ENCODE measurements at places on chromosomes 6 and 20.

DNA sequence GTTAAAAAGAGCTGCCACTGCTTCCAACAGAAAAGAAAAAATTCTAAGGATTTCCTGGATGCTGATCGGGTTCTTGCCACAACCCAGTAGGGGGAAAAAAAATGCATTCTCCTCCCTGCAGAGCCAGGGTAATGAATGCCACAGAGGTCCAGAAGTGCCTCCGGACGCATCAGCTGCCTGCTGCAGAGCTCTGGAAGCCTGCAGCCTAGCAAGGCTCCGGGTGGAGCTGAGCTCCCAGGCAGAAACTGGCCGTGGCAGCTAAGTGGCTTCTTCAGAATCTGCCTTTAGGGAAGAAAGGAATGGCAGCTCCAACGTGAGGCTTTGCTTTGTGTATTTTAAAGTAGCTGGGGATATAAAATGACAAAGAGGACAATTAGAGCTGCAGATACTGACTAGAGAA is 155.0 kb downstream of the CFAP61 start:
- DNase-seq: no peak

- no peak for DNase-seq
Measured at GRCh38 chr6:81997090-81997926, 244.8 kb upstream of the TENT5A start.

GRCh38 chr6:24052590-24052961 is 73.4 kb upstream of the NRSN1 start:
- no peak for DNase-seq

DNA sequence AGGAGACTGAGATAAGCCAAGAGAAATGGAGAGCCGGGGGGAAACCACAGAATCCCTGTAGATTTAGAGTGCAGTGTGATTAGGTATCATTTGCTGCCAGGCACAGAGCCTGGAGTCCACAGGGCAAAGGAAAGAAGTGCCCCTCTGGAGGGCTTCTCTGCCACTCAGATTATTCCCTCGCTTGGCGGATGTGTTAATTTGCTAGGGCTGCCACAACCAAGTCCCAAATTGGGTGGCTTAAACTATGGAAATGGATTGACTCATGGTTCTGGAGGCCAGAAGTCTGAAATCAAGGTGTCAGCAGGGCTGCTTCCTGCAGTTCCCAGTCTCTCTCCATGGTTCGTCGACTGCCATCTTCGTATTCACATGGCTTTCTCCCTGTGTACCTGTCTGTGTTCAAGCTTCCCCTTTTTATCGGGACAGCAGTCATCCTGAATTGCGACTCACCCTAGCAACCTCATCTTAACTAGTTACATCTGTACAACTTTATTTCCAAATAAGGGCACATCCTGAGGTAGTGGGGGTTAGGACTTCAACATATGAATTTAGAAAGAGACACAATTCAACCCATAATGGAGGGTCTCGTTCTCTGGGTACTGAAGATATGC is 122.2 kb downstream of the ANKRD60 start:
- no peak for DNase-seq

DNA sequence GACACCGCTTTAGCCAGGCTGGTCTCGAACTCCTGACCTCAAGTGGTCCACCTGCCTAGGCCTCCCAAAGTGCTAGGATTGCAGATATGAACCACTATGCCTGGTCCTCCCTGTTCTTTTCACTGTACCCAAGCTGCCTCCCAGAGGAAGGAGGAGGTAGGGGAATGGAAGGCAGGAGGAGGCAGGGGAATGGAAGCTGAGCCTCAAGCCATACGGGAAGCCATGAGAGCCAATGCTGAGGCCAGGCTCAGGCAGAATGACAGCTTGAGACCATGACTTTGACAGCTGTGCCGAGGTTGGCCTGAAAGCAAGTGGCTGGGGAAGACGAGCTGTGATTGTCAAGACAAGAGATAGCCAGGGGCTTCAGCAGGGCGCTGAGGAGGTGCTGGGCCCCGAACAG is 13.6 kb upstream of the ZNF335 start:
- DNase-seq: no peak

DNA sequence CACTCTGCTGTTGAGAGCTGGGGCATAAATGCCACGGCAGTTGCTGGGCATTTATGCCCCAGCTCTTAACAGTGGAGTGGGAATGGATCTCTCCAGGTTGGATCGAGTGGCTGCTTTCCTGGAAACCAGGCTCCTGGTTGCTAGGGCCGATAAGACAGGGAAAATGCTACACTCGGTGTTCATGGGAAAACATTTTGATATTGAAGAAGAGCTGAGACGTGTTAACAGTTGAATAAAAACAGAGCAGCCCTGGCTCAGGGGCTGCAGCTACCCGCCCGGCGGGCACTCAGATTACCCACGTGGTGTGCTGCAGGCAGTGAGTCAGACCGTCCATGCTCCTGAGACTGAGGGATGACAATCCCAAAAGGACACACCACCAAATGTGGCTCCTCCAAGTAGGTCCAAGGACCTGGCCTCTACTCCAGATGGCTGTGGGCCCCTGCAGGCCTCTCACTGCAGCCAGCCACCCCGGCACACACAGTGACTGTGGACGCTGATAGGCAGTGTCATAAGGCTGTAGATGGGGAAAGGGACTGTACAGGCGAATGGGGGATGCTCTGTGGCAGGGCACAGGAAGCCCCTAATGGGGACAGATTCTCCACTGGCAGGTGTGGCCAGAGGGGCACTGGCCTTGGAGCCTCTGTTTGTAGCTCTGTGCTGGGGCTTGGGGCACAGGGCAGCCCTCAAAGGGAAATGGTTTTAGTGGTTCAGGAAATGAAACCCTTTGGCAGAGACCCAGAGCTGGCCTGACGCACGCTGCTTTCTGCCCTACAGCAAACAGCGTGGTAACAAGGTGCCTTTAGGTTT is 237.8 kb downstream of the LY86 start:
- DNase-seq: no peak

DNA sequence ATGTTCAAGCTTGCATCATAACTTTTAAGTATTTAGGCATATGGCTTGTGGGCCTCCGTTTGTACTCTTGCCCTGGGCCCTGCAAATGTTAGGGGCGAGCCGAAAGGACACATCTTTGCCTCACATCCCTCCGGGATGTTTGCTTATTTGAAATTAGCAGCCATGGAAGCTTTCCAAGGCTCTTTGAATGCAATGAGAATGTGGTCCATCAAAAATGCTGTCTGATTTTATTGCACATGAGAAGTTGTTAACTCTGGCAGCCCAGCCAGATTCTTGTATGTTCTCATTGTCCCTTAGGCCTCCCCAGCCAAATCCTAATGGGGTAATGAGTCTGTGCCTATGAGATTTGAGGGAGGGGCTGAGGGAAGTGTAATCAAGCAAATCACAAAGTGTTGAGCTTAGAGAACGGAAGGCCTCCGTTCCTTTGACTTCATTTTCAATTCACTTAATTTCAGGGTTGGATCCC is 261.2 kb upstream of the MARCKS start:
- no peak for DNase-seq

GRCh38 chr20:3927486-3928291 is 38.5 kb downstream of the PANK2 start:
- no peak for DNase-seq

- no peak for DNase-seq
Measured at GRCh38 chr6:154950979-154951344, 44.2 kb upstream of the TIAM2 start.

DNA sequence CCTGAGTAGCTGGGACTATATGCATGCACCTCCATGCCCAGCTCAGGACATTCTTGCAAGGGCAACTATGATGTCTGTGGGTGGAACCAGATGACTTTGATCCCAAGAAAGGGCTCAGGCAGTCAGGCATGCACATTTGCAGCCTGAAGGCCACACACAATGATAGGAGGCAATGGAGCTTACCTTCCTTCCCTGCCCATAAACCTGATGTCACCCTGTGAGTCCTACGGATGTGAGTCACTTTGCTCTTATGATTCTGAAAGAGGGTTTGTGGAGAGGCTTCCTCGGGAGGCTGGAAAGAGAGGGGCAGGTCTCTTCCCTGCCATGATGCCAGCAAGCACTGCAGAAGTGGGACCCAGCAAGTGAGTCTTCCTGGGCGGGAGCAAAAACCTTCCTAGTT is 202.4 kb downstream of the LY86 start:
- peak; percentile 14 for DNase-seq

DNA sequence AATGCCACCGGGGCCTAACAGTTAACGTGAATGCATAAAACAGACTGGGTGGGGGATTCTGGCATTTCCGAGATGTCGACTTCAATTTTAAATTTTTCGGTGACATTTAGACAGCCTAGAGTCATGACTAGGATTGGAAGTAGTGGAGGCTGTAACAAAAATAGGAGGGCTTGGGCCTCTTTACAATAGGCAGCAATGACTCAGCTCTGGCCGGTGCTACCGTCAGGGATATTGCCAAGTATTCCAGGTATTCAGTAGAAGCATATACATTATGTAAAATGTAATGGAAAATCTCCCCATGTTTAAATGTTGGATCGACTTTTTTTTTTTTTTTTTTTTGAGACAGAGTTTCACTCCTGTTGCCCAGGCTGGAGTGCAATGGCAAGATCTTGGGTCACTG is 136.2 kb upstream of the STMND1 start:
- DNase-seq: no peak

- DNase-seq: no peak
Measured at GRCh38 chr6:78525976-78526375, 341.4 kb upstream of the IRAK1BP1 start.

GRCh38 chr6:30122515-30122914 is 9.6 kb upstream of the TRIM31 start:
- DNase-seq: no peak

- DNase-seq: no peak
Measured at GRCh38 chr6:153073841-153074240, 57.2 kb downstream of the RGS17 start.

- DNase-seq: no peak
Measured at GRCh38 chr6:67231092-67231491, 1404.0 kb upstream of the ADGRB3 start.

- no peak for DNase-seq
Measured at GRCh38 chr20:62816031-62816883, 593 bp upstream of the COL9A3 start.

GRCh38 chr6:65979120-65979519 is 272.1 kb upstream of the EYS start:
- no peak for DNase-seq

GRCh38 chr6:81940451-81940985 is 188.0 kb upstream of the TENT5A start:
- DNase-seq: no peak

GRCh38 chr6:75244063-75244584 is 523 bp upstream of the COX7A2 start:
- DNase-seq: no peak

- DNase-seq: no peak
Measured at GRCh38 chr6:2434116-2434515, 188.7 kb upstream of the GMDS start.

- DNase-seq: peak; percentile 15
Measured at GRCh38 chr6:69105288-69105687, 470.2 kb downstream of the ADGRB3 start.

GRCh38 chr6:47057830-47058540 is 15.9 kb upstream of the ADGRF1 start:
- no peak for DNase-seq

- DNase-seq: no peak
Measured at GRCh38 chr6:41284726-41285125, 1.8 kb downstream of the TREM1 start.

DNA sequence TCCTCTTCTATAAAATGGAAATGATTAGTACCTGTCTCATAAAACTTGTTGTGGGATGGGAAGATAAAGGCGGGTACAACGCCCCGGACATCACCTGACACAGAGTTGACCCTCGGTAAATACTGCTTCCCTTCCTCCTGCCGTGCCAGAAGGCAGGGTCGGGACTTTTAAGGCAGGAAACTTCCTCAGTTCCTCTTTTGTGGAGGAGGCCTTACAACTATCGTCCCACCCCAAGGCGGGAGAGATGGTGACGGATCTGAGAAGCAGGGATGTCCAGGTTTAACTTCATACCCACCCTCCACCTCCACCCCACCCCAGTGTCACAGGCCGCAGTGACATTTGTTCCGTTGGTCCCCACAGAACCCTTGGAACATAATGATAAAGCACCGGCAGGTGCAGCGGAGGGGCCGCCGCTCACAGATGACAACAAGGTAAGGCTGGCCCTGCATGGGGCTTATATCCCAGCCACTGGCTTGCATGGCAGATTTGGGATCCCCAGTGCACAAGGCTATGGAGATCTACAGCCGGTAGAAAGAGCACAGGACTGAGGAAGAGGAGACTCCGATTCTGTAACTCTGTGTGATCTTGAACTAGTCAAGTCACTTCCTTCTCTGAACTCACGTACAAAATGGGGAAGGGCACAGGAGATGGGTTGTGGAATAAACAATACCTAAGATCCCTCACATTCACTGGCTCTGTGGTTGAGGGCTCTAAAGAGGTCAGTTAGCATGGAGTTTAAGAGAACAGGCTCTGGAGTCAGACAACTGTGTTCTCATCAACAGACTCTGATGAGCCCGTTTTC is 764 bp downstream of the DNTTIP1 start:
- DNase-seq: no peak

DNA sequence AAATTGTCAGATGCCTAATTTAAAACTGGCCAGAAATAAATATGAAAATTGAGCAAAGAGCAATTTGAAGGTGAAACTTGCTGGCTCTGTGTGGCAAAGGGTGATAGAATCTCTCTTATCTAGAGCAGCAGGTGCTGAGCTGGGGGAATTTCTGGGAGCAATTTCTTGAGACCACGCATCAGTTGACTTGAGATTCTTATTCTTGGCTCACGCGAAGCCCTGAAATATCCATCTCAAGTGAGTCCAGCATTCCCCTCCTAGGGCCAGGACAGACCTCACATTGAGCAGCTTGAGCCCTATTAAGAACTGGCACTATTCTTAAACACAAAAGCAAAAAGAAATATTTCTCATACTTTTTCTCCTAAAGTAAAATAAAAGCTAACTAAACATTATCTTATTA is 66.3 kb downstream of the MAP7 start:
- no peak for DNase-seq

DNA sequence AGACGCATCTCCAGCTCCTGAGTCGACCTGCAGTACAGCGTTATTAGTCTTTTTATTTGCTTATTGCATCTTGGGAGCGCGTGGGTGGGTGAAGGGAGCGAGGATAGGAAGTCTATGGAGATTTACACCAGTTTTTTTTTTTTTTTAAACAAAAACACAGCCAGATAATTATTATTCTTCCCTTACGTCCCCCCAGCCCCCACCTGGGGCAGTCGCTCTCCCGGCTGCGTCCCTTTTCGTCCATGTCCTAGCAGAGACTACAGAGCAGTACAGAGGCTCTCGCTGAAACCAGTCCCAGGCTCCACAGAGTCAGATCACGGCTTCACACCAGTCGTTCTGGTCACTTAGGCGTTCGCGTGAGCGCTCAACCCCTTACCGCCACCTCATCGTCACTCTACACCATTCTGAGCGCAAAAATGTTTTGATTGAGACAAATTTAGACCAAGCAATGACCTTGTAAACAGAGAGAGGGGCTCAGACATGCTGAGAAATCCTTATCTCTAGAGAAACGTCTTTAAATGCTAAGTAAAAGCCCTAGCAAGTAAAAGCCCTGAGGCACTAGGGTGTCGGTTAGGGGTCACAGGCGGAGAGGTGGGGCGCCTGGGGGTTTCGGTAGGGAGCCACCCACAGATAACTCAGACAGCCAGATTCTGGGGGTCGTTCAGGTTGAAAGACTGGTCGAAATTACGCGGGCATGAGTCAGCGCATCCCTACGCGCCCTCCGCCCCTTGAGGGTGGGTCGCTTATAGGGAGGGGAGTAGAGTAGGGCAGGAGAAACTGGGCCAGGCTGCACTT is 975 bp upstream of the PPT2 start:
- no peak for DNase-seq
